ENCODE measurements at places on chromosomes 7 and 10.

DNA sequence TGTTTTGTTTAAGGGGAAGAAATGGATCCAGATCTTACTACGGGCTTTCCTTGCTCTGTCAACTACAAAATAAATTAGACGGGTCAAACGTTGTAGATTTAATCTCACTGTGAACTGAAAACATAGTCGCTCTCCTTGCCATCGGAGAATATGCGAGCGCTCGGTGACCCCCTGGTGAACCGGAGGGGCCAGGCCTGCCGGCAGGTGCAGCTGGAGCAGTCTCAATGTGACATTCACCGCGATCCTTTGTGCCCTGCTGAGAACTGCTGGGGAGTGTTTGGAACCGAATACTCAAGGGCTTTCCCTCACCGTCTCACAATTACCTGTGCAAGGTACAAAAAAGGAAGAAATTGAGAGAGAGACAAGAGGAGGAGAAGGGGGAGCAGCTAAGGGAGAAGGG is 174.1 kb upstream of the GPR26 start:
- peak; percentile 56 for DNase-seq

GRCh38 chr7:80134536-80135308 is at the start of gene GNAI1:
Gene GNAI1 (plus strand): TSS chr7:80134831. CDS start chr7:80135161, 330 bp downstream.
- peak; percentile 93 for DNase-seq

GRCh38 chr10:121787169-121787568 is 140.7 kb downstream of the ATE1 start:
- no peak for DNase-seq

- no peak for DNase-seq
These were observed 254.9 kb downstream of the SORCS3 start for GRCh38 chr10:104895981-104896380.

GRCh38 chr7:109021390-109021789 is 451.7 kb downstream of the DNAJB9 start:
- DNase-seq = no peak

GRCh38 chr10:32256613-32257437 is 90.1 kb downstream of the EPC1 start:
- DNase-seq = no peak

DNA sequence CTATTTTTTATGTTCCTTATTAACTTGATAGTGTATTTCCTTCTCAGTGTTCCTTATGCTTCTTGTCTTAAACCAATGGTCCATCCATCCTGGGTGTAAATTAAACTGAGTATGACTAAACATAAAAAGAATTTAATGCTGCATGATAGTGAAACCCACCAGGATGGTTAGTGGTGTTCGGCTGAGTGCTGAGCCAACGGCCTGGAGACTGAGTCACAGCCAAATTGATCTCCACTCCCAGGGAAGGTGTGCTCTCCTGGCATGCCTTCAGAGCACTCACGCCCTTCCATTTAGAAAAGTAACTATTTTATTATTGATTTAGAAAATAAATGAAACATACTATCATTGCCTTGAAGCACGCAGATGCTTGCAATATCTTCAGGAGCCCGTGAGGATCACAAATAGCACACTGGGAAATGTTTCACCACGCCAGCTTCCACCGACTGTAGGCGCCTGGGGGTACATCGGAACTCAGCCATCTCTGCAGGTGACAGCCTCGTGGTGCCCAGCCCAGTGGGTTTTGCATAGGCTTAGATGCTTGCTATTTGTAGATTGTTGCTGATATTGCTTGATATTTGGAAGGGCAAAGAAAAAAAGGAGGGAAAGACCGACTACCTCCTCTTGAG is 40.0 kb upstream of the LOXL4 start:
- DNase-seq = no peak

DNA sequence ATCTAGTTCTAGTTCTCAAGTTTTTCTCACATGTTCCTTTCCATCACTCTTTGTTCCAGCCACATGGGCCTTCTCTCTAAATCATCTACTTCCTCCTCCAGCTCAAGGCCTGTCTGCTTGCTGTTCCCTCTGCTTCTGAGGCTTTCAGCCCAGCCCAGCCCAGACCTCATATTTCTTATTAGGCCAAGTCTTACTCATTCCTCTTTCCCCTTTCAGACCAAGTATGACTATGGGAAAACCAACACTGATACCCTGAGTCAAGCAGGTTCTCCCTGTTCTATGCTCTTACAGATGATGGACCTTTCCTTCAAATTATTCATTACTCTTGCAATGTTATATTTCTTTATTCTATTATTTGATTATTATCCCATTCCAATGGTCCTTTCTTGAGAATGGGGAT is 80.3 kb upstream of the SEM1 start:
- no peak for DNase-seq

Data from kidney (tissue), 22 donors.